ENCODE measurements at places on chromosomes 16 and 17.
A peak's percentile ranks its signal among the peaks of the same experiment; 100 is the strongest.

- DNase-seq, result no peak
These were observed 198.5 kb upstream of the HS3ST4 start for GRCh38 chr16:25493136-25493811.

DNA sequence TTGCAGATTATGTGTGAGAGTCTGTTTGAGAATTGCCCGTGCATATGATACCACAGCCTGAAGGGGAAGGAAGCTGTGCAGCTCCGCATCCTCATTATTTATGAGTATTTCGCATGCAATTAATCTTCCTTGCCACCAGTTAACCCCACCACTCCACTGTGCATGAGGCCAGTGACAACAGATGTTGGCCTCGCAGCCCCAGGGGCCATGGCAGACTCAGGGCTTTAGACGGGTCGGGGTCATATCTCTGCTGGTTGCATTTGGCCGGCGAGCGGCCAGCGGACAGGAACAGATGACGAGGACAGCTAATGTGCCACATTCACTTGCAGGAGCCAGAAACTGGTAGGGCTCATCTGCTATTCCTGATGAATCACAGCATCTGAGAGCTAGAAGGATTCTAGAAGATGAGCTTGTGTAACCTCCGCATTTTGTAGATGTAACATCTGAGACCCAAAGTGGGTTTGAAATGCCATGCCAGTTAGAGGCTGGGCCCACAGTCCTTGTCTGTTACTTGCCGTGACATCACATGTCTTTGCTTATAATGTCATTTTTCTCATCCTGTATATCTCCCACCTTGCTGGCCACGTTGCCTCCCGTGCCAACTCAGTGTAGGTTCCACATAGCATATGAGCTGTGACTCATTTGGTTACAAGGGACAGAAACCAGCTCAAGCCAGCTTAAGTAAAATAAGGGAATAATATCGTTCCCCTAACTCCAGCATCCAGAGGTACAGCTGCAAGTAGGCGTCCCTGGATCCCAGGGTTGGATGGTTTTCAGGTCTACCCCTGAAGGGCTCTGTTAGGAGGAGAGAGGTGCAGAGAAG is 137.2 kb downstream of the SNX29 start:
- no peak for DNase-seq

GRCh38 chr16:60329108-60329507 is 1595.0 kb upstream of the GOT2 start:
- DNase-seq, result no peak

DNA sequence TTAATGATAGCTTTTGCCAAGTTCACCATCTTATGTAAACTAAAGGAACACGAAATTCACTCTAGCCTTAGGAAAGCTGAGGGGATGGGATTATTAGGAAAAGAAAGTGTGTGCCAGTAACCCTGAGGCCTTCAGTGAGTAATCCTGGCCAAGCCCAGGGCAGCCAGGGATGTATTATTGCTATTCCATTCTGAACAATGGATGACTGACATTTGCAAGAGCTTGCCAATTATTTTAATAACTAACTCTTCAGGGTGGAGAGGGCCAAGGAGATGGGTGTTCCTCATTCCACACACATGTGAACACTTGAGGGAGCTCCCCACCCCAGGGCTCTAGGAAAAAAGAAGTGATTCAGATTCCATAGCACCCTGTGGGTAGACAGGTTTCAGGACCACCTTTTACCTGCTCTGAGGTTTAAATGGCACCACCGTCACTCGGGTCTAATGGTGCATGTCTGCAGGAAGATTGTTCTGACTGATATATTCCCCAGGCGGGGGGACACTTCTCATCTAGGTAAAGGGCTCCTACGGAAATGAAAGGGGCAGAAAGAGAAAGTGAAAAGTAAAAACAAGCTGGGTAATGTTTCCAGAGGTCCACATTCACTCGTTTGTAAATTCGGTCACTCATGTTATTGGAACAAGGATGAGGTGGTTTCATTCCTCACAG is 41.5 kb downstream of the TK2 start:
- DNase-seq, result no peak

GRCh38 chr16:85593494-85594221 is 19.5 kb upstream of the GSE1 start:
- peak; percentile 35 for DNase-seq

- DNase-seq, result no peak
These were observed 10.8 kb downstream of the CRYM start for GRCh38 chr16:21267298-21267697.

DNA sequence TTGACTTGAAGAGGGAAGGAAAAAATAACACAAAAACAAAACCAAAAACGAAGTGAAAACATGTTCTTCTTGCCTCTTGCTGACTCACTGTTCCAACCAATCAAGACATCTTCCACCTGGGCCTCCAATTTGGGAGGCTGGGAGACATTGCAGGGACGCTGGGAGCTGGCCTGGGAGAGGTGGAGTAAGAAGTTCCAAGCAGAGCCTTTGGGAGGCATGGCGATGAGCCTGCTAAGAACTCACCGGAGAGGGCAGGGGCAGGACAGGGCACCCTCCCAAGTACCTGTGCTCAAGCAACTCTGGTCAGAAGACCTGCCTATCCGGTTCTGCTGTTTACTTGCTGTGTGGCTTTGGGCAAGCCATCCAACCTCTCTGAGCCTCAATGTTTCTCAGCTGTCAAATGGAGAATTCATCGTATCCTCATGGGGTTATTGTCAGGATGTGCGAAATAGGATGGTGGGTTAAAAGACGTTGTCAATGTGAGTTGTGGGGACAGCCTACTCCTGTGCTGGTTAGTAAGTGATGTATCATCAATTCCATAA is 856 bp upstream of the GLP2R start:
- DNase-seq, result no peak

DNA sequence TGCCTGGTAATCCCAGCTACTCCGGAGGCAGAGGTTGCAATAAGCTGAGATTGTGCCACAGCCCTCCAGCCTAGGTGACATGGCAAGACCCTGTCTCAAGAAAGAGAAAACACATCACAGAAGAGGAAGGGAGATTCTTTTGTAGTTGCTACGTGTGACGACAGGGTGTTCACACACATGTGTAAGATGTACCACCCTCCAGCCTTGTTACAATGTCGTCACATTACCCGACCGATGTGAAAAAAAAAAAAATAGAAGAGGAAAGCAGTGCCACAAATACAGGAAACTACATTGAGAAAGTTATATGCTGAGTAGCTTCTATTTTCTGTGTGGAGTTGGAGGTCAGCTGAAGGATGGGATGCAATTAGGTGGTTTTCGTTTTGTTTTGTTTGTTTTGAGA is 56.0 kb downstream of the CLUH start:
- no peak for DNase-seq

GRCh38 chr17:48228720-48229119 is 121.2 kb downstream of the SNX11 start:
- DNase-seq, result no peak

GRCh38 chr16:67951485-67951884 is 7.6 kb upstream of the LCAT start:
- DNase-seq, result no peak

DNA sequence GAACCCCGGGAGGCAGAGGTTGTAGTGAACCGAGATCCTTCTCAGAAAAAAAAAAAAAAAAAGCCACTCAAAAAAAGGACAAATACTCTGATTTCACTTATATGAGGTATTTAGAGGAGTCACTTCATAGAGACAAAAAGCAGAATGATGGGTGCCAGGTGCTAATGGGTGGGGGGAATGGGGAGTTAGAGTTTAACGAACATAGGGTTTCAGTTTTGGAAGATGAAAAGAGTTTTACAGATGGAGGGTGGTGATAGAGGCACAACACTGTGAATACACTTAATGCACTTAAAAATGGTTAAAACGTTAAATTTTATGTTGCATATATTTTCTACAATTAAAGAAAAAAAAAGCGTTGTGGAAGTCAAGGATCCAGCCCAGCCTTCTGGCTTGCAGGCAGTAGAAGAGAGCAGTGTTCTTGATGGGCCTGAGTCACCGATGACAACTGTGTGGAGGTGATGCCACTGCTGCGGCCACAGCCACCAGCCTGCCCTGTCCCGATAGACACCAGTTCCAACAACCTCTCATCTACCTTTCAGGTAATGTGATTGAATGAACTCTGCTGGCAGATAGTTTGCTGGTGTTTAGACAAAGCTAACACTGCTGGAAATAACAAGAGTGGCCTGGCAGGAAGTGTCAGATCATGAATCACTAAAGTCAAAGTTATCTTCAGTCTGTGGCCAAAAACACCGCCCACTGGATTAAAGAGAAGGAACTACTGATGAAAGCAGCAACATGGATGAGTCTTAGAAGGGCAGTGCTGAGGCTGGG is 49.9 kb upstream of the COX10 start:
- DNase-seq, result no peak

- no peak for DNase-seq
These were observed 26.1 kb upstream of the XPO6 start for GRCh38 chr16:28237754-28238357.

DNA sequence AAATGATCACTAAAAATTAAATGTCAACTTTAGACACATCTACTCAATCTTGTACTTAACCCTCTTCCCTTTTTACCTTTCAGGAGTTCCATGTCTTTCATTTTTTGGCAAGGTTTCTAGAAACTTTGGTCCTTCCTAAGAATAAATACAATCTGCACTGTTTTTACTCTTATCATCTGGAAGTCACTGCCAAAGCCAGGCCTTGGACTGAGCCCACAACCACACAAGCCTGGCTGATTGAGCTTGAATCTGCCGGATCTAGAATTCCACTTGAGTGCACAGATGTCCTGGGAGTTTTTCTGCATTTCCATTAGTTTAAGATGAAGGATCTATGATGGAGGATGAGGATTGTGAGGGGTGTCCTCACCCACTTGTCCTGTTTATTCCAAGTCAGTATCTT is 126.1 kb downstream of the VPS53 start:
- no peak for DNase-seq

GRCh38 chr16:19846436-19846835 is 38.2 kb downstream of the GPRC5B start:
- DNase-seq, result no peak

GRCh38 chr17:51257150-51258081 is 2.4 kb downstream of the MBTD1 start:
- DNase-seq, result no peak

DNA sequence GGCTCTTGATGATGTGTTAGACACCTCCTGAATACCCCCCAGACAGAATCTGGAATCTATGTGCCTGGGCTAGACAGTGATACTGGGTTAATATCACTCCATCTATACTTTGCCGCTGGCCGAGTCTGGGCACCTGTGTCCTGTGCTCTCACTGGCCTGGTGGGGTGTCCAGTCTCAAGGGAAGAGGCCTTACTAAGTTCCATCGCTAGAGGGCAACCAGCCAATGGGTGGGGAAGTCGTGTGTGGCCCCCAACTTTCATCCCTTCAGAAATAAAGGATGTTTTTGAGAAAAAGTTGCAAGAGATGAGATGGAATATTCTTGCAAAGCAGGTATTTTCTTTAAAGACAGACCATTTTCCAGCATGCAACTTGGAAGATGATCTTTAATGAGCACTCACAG is 1.6 kb upstream of the GLP2R start:
- DNase-seq, result no peak

GRCh38 chr16:30354423-30355143 is 525 bp downstream of the CD2BP2 start:
- DNase-seq, result no peak

GRCh38 chr17:67500261-67500660 is 123.2 kb downstream of the PITPNC1 start:
- DNase-seq, result no peak

DNA sequence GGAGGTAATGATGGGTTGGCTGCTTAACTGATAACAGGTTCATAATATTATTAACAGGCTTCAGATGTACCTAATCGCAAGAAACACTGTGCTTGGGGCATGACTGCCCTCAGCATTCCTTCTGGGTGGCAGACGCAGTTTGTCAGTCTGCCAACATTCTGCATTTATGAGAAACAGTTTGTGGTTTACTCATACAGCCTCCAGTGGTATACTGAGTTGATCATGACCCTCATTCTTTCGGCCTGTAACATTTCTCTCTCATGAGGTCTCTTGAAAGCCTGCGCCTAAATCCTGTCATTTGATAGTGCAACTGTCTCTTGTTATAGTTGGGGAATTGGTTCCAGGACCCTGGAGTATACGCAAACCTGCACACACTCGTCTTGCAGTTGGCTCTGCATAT is 4.9 kb upstream of the RUSF1 start:
- no peak for DNase-seq

- DNase-seq, result no peak
These were observed 307.4 kb upstream of the AXIN2 start for GRCh38 chr17:65868881-65869280.

DNA sequence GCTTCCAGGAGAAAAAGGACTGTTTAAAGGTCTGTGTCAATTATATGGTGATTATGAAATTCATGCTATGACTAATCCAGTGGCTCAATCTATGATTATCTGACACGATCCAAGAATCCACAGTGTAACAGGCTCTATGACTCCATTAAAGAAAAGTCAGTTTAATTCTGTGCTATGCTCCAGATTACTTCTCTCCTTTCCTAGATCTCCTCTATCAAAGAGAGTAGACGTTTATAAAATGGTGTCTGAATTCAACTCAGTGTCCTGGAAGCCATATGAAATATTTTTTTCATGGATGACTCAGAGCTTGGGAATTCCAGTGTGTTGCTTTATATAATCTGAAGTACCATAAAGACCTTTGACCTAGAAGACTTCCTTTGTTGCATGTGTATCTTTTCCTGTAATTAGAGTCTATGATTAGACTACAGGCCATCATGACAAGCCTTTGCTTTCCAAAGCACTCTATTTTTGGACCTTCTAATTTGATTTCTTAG is 27.0 kb upstream of the NF1 start:
- no peak for DNase-seq

- DNase-seq, result no peak
These were observed 44.1 kb upstream of the SEC14L1 start for GRCh38 chr17:77096570-77097214.

GRCh38 chr17:45376171-45377005 is 56.3 kb downstream of the ARHGAP27 start:
- DNase-seq, result no peak

All from NCI-H1436 treated with DMSO at 0.1 percent for 48 hours (cell line).